Transverse colon (tissue), 4 donors: ENCODE measurements at places on chromosomes 3 and 15. TPM values are rescaled to one million over a fixed set of nuclear protein-coding genes. Genes with fewer than 3 reads are reported as not detected.

DNA sequence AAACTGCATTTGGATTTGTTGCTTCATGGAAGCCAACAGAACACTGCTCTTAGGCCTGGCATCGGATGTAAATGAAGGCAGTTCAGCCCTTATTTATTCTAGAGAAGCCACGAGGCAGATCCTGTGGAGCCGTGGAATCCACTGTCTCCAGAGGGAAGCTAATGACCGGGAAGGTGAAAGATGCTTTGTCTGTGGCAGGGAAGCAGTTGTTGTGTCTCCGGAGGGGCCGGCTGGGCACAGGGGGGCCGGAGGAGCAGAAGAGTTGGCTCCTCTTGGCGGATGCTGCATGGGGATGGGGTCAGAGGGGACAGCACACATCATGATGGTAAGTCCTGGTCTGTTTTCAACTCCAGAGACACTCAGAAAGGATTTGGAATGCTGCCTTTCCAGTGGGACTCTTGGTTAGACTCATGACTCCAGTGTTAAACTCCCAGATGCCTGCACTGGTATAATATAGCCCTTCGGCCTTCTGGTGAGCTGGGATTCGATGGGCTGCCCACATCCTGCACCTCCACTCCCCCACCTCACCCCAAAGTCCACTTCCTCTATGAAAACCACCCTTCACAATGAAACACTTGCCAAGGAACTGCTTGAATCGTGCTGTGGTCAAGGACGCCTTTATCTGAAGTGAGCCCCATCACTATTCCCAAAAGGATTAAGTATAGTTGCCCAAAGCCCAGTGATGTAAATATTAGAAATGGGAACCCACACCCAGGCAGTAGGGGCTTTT is 33.6 kb downstream of the TPM1 start:
- no peak overlapping the region for H3K4me3 ChIP-seq
- peaks cover 9% of the 10 kb centered on the region for H3K4me1 ChIP-seq
- H3K36me3 ChIP-seq: peaks cover 5% of the 10 kb centered on the region
- no peak for DNase-seq
- peak overlapping the region; percentile 51 for H3K27ac ChIP-seq
- H3K27me3 ChIP-seq: no peaks in the 10 kb centered on the region

SCN11A gene
- total RNA-seq: 0.27 TPM

- no peaks in the 10 kb centered on the region for H3K27me3 ChIP-seq
- H3K36me3 ChIP-seq: no peaks in the 10 kb centered on the region
- no peak overlapping the region for H3K4me3 ChIP-seq
Observed at GRCh38 chr3:17573396-17573795, 169.0 kb downstream of the TBC1D5 start.

- H3K36me3 ChIP-seq: no peaks in the 10 kb centered on the region
- no peak for DNase-seq
- no peak overlapping the region for H3K4me3 ChIP-seq
- H3K27me3 ChIP-seq: no peaks in the 10 kb centered on the region
- peak overlapping the region; percentile 52 for H3K27ac ChIP-seq
Observed at GRCh38 chr3:146496726-146497125, 27.4 kb upstream of the PLSCR2 start.

CLPX gene
- total RNA-seq: 12.0 TPM

CNBP gene
- 247 TPM for total RNA-seq

C2CD4A gene
- 2.8 TPM for total RNA-seq

RPL39L gene
- total RNA-seq: 2.2 TPM

RNU5B-1 gene
- not detected for total RNA-seq

GRCh38 chr3:62723914-62724217 is 151.3 kb downstream of the CADPS start:
- no peak for DNase-seq
- no peak overlapping the region for H3K27ac ChIP-seq
- H3K27me3 ChIP-seq: no peaks in the 10 kb centered on the region
- no peaks in the 10 kb centered on the region for H3K4me1 ChIP-seq
- no peak overlapping the region for H3K4me3 ChIP-seq
- no peaks in the 10 kb centered on the region for H3K36me3 ChIP-seq

GRCh38 chr3:165753560-165753959 is 83.7 kb downstream of the BCHE start:
- H3K27ac ChIP-seq: no peak overlapping the region
- H3K27me3 ChIP-seq: no peaks in the 10 kb centered on the region

DNA sequence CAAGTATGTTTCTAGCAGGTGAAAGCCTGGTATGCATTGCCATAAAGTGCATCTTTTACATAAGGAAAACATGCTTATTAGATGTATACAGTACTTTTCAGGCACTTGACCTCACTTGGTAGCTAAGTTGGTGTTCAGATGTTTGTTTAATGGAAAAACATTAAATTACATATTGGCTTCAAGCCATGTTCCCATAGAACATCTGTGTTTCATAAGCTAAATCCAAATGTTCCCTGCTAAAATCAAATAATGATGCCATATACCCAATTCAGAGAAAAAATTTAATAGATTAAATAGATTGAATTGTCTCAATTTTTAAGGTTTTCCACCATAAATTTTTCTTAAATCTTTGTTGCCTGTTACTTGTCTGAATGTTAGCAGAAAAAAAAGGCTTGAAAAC is 19.1 kb upstream of the RPL22L1 start:
- H3K36me3 ChIP-seq: no peaks in the 10 kb centered on the region
- no peak overlapping the region for H3K27ac ChIP-seq
- no peak overlapping the region for H3K4me3 ChIP-seq

ASB14 gene
- total RNA-seq: not detected

- no peaks in the 10 kb centered on the region for H3K4me1 ChIP-seq
- no peak overlapping the region for H3K4me3 ChIP-seq
- H3K27ac ChIP-seq: no peak overlapping the region
Observed at GRCh38 chr3:88828466-88828865, 279.0 kb upstream of the EPHA3 start.

COL6A5 gene
- not detected for total RNA-seq

ANKRD34C gene
- not detected for total RNA-seq

ALDH1A2 gene
- total RNA-seq: not detected

- DNase-seq: no peak
- no peak overlapping the region for H3K27ac ChIP-seq
- H3K27me3 ChIP-seq: no peaks in the 10 kb centered on the region
- H3K4me3 ChIP-seq: no peak overlapping the region
- H3K36me3 ChIP-seq: no peaks in the 10 kb centered on the region
- H3K4me1 ChIP-seq: no peaks in the 10 kb centered on the region
Observed at GRCh38 chr3:23704298-23704697, 101.5 kb upstream of the UBE2E1 start.

DNA sequence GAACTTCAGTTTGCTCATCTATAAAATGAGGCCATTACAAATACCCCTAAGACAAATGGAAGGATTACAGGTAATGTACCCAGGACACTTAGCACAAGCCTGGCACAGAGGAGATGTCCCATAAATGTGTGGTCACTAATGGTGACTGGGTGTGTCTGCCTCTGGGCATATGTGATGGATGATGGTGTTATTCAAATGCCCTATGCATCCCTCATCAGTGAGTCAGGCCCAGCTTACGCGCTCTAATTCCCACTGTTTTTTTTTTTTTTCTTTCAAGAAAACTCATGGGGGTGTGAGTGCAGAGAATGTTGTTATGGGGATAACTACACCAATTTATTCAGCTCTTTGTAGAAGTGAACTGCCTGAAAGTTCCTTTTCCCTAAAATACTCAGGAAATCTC is 23.6 kb upstream of the KIF23 start:
- no peak overlapping the region for H3K27ac ChIP-seq
- no peaks in the 10 kb centered on the region for H3K27me3 ChIP-seq
- H3K4me1 ChIP-seq: peaks cover 6% of the 10 kb centered on the region
- H3K36me3 ChIP-seq: no peaks in the 10 kb centered on the region
- DNase-seq: no peak

DNA sequence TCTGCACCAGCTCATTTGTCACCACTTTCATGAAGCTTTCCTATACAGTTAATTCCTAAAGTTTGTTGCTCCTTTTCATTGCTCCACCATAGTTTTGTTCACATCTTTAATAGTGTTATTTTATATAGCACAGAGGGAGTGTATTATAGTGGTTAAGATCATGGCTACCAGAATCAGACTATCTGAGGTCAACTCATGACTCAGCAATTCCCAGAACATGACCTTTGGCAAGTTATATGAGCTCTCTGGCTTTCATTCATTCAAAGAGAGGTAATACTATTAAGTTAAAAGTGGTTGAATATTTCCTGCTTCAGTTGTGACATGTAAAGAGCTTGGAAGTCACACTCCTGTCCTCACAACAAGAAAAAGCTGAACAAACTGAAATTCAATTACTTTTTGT is 1073.5 kb downstream of the NAALADL2 start:
- H3K36me3 ChIP-seq: no peaks in the 10 kb centered on the region
- H3K27ac ChIP-seq: no peak overlapping the region
- no peaks in the 10 kb centered on the region for H3K4me1 ChIP-seq
- DNase-seq: no peak

- no peaks in the 10 kb centered on the region for H3K27me3 ChIP-seq
- H3K36me3 ChIP-seq: no peaks in the 10 kb centered on the region
- H3K27ac ChIP-seq: no peak overlapping the region
- no peak overlapping the region for H3K4me3 ChIP-seq
- DNase-seq: no peak
Observed at GRCh38 chr3:132255041-132255745, 62.0 kb upstream of the ACP3 start.

CD200R1 gene
- not detected for total RNA-seq

- no peaks in the 10 kb centered on the region for H3K36me3 ChIP-seq
- no peaks in the 10 kb centered on the region for H3K27me3 ChIP-seq
- no peak overlapping the region for H3K27ac ChIP-seq
- DNase-seq: no peak
- peaks cover 7% of the 10 kb centered on the region for H3K4me1 ChIP-seq
Observed at GRCh38 chr3:32699429-32699828, 14.4 kb downstream of the CNOT10 start.

DNA sequence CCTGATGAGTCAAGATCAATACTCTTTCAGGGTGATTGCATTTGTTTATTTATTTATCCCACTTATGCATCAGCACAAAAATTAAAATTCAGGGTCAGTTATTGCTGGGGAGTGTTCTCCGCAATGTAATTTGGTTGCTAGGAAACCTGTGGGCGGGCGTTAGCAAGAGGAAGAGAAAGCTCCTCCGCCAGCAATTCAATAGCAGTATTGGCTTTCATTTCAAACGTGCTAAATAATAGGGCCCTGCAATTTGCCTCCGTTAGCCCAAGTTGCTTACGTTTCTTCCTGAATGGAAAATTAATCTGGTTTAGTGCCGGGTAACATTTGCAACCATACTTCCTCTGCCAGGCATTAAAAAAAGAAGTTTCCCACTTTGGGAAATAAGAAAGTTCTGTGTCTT is 35.5 kb upstream of the PLCL2 start:
- H3K27ac ChIP-seq: no peak overlapping the region
- H3K36me3 ChIP-seq: no peaks in the 10 kb centered on the region
- peak; percentile 87 for DNase-seq

GPX1 gene
- 204 TPM for total RNA-seq

NR2F2 gene
- 11.3 TPM for total RNA-seq

- peak overlapping the region; percentile 91 for H3K27ac ChIP-seq
- peak overlapping the region; percentile 68 for H3K4me3 ChIP-seq
- no peaks in the 10 kb centered on the region for H3K36me3 ChIP-seq
- peaks cover 35% of the 10 kb centered on the region for H3K4me1 ChIP-seq
- H3K27me3 ChIP-seq: no peaks in the 10 kb centered on the region
Observed at GRCh38 chr3:194485468-194485880, 1.3 kb downstream of the ATP13A3 start.

ITGA11 gene
- 0.48 TPM for total RNA-seq

GRCh38 chr3:44342176-44342790 is 3.7 kb downstream of the TCAIM start:
- no peak for DNase-seq
- H3K36me3 ChIP-seq: no peaks in the 10 kb centered on the region
- H3K27me3 ChIP-seq: no peaks in the 10 kb centered on the region
- H3K4me3 ChIP-seq: no peak overlapping the region

AADAC gene
- not detected for total RNA-seq

GP5 gene
- not detected for total RNA-seq

DNA sequence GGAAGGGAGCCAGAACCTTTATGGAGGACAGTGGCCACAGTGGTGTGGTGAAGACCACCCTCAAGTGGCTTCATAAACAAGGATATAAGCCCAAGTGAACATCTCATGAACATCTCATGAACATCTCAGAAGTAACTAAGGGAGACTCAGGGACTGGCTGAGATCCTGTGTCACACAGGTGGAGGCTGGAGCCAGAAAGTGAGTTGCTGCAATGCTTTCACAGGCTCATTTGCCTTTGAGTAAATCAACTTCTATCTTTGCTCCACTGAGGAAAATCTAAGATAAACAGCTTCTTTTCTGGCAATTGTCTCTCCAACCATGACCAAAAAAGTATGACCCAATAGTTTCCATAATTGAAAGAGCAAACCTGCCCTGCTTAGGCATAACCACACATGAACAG is 152.9 kb downstream of the CADPS start:
- no peak overlapping the region for H3K4me3 ChIP-seq
- no peak for DNase-seq
- H3K36me3 ChIP-seq: no peaks in the 10 kb centered on the region
- H3K4me1 ChIP-seq: no peaks in the 10 kb centered on the region
- no peak overlapping the region for H3K27ac ChIP-seq

ADPRH gene
- total RNA-seq: 2.4 TPM

GRCh38 chr3:173870976-173871375 is 473.4 kb downstream of the NLGN1 start:
- no peak overlapping the region for H3K4me3 ChIP-seq
- H3K36me3 ChIP-seq: no peaks in the 10 kb centered on the region
- no peak overlapping the region for H3K27ac ChIP-seq
- DNase-seq: no peak
- H3K4me1 ChIP-seq: no peaks in the 10 kb centered on the region

GRCh38 chr15:78726870-78727551 is 84.3 kb downstream of the ADAMTS7 start:
- H3K36me3 ChIP-seq: no peaks in the 10 kb centered on the region
- no peak overlapping the region for H3K27ac ChIP-seq
- DNase-seq: peak; percentile 33
- no peaks in the 10 kb centered on the region for H3K4me1 ChIP-seq

GRCh38 chr3:171822431-171823106 is 12.3 kb upstream of the PLD1 start:
- no peaks in the 10 kb centered on the region for H3K27me3 ChIP-seq
- H3K36me3 ChIP-seq: no peaks in the 10 kb centered on the region
- no peaks in the 10 kb centered on the region for H3K4me1 ChIP-seq
- DNase-seq: no peak

DNA sequence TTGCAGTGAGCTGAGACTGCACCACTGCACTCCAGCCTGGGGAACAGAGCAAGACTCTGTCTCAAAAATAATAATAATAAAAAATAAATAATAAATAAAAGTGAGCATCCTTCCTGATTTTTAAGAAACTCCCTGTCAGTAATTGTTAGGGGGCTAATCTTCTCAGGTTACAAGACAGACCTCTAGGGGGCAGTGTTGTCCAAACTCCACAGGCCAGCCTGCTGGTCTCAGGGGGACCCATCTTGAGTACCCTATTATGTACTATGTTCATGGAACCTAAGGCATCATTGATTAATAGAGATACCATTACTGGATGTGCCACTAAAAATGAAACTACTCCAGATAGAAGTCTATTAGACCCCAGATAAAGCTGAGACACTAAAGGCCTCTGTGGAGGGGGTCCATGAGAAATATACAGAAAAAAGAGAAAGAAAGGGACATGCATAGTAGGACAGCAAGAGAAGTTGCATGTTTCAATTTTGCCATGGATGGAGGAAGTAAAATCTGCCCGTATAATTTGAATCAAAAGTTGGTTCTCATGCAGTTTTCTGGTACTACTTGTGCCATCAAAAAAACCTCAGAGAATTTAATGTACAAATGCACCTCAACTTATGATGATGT is 85.5 kb upstream of the CDV3 start:
- H3K27ac ChIP-seq: peak overlapping the region; percentile 30
- H3K36me3 ChIP-seq: no peaks in the 10 kb centered on the region
- DNase-seq: no peak
- H3K27me3 ChIP-seq: no peaks in the 10 kb centered on the region
- H3K4me3 ChIP-seq: no peak overlapping the region
- H3K4me1 ChIP-seq: no peaks in the 10 kb centered on the region

MYZAP gene
- 13.1 TPM for total RNA-seq
